ENCODE measurements at places on chromosomes 6 and 20.
A peak's percentile ranks its signal among the peaks of the same experiment; 100 is the strongest.

- no peak for DNase-seq
These were observed 102.5 kb downstream of the PLCB1 start for GRCh38 chr20:8234580-8234979.

- DNase-seq: no peak
These were observed 190.3 kb upstream of the POU3F2 start for GRCh38 chr6:98644063-98644462.

DNA sequence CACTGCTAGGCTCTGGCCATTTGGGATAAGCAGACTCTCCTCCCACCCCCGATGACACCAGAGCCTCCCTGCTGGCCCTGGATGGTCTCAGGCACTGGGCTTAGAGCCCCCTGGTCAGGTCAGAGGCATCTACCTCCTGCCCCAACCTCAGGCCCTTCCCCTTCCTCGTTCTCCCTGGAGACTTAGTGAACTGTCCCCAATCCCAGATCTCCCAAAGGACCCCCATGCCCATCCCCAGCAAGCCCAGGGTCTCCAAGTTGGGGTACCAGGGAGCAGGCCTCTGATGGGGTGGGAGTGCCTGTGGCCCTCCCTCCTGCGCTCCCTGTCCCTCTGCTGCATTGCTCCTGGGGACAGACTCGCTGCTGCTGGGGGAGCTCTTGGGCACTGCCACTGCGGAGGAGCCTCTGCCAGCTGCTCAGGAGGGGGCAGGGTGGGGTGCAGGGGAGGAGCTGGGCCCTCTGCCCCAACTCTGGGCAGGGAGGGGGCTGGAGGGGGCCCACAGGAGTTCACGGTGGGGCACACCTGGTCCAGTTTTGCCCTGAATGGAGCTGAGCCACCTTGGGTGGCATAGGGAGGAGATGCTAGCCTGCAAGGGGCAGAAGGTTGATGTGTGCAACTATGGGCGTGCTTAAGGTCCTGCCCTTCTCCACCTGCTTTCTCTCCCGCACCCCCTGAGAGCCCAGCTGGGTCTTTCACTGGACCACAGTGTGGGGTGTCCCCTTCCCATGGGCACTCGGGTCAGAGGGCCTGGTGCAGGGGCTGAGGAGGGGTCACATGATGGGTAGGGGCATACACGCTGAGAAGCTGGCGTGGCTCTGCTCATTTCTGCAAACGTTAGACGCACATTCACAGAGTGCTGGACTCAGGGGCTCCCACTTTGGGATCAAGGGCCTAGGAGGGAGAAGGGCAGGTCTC, 40.4 kb downstream of the SPDEF start:
- no peak for DNase-seq

DNA sequence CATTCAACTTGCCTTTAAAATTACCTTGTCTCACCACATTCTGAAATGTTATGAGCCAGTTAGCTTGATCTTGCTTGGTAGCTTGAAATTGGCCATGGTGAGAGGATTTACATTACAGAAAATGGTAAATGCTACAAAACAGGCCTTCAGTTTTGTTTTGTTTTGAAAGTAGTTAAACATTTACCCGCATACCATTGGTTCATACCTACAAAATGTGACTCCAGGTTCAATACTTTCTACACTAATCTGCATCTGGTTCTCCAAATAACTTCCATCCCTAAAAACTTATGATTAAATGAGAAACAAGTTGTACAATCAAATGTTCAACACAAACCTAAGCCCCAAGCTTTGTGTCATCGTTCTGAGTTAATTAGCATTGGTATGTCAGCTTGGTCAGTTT, 30.5 kb upstream of the MYBL2 start:
- no peak for DNase-seq

DNA sequence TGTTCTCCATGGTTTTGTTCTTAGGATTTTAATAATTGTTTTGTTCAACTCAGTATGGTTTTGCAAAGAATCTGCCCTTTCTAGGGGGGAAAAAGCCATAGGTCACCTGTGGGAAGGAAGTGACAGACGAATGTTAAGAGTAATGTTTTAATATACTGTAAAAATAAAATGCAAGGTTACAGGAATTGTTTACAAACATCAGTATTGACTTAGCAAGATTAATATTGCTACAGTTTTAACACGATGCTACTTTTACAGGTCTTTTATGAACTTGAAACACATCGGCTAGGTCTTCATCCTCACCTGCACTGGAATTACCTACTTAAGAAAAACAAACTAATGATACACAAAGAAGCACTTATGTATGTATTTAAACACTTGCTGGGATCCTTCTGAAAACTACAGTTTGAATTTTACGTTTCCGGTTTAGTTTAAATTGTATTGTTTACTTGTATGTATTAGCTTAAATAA, 1.7 kb upstream of the NKX2-4 start:
- DNase-seq: no peak

DNA sequence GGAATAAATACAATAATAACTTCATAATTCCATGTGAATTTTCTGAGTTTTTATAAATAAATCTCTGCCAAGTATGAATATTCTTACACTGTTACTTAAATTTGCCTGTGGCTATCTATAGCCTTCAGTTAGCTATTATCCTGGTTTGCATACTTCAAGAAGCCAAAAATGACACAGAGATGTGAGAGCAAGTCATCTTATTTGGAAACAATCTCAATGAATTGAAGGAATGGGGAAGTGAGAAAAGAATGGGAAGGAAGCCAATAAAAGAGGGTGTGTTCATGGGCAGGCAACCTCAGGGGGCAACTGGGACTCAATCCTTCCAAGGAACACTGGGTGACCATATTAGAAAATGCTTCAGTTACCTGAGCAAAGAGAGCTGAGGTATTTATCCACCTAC, 9.9 kb downstream of the HAO1 start:
- no peak for DNase-seq

- no peak for DNase-seq
These were observed 7.1 kb upstream of the SLCO4A1 start for GRCh38 chr20:62635232-62635631.

DNA sequence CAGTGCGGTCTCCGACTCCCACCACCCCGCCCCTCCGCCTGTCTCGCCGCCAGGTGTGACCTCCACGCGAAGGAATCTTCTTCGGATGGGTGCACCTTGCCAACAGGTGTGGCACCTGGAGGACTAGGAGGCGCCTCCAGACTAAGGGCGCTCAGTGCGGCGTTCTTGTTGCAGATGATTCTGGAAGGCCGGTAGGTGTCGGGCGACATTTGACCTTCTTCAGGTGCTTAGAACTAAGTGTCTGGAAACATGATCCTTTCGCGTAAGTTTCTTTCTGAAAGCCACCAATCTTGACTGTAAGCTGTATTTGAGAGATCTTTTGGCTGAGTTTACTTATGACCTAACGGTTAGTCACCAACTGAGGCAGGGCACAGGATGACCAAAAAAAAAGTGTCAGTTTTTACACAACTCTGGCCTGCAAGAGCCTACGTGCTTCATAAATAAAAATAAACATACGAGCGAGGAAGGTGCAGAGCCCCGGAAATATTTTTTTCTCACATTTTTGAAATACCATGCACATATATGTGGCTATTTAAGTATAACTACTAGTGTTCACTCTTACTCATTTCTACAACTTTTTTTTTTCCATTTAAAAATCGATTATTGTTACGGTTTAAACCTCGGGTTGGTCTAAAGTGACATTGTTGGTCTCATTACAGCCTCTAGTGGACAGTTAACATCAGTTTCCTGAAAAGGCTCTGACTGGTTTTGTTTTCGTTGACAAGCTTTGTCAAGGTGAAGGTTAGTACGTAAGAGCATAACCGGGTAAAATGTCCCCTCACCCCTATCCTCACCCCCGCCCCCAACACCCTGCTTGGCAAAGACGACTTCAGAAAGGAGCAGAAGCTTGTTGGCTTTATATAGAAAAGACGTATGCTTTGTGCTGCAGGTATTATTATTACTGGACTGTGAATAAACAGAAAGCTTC, 1.6 kb upstream of the ATXN1 start:
- no peak for DNase-seq

DNA sequence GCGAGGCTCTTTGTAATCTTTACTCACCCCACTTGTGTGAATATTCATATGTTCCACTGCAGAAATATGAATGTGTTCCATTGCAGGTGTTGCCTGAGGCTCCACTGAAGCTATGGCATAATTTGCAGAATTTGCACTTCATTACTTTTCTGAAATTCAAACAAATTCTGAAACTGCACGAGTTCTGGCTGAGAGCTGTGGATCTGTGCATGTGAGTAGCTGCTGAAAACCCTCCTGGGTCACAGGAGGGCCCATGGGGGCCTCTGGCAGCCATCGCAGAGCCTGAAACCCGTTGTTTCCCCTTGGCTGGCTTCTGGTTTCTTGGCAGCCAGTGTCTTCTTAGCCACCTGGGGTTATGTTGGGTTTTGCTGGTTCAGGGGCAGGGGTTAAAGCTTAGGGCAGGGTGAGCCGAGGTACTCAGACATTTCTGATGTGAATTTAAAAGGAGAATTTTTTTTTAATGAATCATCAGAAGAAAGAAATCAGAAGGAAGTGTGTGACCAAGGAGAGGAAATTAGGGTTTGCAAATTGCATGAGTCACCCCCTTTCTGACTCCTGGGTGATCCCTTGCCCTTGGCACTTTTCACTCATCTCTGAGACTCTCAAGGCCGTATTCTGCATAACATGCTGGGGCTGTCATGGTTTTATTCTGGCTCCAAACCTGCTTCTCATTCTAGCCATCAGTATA, 40.6 kb downstream of the TOX2 start:
- no peak for DNase-seq

- DNase-seq: no peak
These were observed 54.2 kb downstream of the MAP3K5 start for GRCh38 chr6:136737871-136738691.

DNA sequence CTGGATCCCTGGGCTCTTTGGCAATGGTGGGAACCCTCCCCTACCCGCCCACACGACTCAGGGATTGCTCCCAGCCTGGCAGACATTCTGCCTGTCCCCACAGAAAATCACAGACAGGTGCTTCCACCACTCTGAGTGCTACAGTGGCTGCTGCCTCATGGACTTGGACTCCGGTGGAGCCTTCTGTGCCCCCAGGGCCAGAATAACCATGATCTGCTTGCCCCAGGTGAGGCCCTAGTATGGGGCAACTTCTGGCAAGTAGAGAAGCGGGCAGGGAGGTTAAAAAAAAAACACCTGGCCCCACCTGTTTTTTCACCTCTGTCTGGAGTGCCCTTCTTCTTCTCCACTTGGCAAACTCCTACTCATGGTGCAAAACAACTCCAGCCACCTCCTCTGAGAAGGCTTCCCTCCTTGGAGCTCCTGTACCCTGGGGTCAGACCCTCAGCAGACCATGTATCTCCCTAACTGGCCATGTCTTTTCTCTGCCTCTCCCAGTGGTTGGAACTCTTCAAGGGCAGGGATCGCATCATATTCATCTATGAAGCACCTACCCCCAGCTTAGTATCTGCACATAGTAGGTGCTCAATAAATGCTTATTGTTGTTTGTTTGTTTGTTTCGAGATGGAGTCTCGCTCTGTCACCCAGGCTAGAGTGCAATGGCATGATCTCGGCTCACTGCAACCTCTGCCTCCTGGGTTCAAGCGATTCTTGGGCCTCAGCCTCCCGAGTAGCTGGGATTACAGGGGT, 1.1 kb downstream of the CLPSL2 start:
- no peak for DNase-seq

DNA sequence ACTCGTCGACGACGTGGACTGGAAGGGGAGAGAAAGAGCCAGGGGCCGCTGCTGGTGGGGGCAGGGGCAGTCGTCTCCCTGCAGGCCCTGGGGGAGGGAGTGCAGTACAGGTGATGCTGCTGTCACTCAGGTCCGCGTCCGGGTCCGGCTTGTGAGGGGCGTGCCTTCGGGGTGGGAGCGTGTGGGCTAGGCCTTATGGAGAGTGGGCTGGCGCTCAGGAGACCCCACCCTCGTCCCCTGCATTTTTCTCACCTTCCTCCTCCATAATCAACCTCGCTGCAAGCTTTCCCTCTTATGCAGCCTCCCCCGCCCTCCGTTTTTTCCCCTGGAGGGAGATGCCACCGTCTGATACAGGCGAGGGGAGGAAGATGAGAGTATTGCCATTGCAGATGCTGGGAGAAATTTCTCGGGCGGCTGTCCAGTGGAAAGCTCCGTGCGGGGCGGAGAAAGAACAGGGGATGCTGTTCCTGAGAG, 632 bp downstream of the PCMT1 start:
- DNase-seq: peak; percentile 34

Measured in DMS79 (cell line).